ENCODE measurements at places on chromosomes 1 and 21.

- DNase-seq, result no peak
Observed at GRCh38 chr1:40841602-40842001, 20.6 kb downstream of the CITED4 start.

GRCh38 chr1:232613752-232614381, 16.1 kb downstream of the SIPA1L2 start:
- no peak for DNase-seq

- no peak for DNase-seq
Observed at GRCh38 chr1:230140221-230141020, 73.4 kb downstream of the GALNT2 start.

DNA sequence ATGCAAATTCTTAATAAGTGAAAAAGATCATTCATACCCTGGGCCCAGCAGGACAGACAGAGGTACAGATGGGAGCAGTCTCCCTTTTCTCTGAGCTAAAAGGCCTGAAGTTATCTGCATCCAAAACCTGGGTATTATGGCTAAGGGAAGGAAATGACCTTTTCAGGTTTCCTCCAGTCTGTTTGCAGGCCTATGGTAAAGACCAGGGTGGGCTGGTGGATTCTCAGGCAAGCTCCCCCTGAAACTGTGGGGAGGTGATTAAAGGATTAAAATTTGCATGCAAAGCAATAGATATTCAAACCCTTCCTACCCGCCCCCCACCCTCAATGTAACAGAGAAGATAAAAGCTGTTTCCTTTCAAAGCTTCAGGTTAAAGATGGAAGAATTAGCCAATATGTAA, 471.8 kb upstream of the RUNX1 start:
- DNase-seq, result no peak

GRCh38 chr1:237953238-237953637, 62.5 kb upstream of the ZP4 start:
- DNase-seq, result no peak

- no peak for DNase-seq
Observed at GRCh38 chr1:152697701-152698600, at the start of gene LCE2A. TSS of gene LCE2A (plus strand) at chr1:152698345. CDS start at chr1:152698902, 557 bp downstream.

GRCh38 chr1:98546319-98546718, 115.2 kb upstream of the SNX7 start:
- no peak for DNase-seq

DNA sequence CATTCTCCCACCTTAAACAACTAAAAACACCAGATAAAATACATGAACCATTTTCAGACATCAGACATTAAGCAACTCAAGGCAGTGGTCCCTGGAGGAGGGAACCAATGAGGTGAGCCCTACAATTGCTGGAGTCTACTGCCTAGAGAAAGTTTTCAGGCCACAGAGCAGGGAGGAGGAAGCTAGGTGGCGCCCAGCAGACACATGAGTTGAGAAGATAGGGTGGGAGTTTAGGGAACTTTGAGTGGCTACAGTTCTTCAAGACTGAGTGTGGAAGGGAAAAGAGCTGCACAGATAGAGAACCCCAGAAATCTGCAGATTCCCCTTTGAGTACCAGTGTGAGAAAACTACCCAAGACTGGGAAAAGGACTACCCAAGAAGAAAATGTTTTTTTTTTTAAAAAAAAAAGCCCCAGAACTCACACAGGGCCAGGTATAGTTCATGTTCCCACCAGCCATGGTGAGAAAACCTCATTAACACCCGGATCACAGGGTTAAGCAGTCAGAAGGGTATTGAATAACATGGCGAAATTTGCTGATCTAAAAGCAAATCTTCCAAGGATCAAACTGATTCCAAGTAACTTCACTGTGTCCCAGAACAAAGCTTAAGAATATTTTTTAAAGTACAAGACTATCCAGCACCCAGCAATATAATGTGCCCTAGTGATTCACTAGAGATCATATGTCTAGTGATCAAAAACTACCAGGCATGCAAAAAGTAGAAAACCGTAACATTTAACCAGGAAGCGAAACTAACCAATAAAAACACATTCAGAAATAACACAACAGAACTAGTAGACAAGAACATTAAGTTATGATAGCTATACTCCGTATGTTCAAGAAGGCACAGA, 12.0 kb downstream of the ALDH9A1 start:
- DNase-seq, result no peak

DNA sequence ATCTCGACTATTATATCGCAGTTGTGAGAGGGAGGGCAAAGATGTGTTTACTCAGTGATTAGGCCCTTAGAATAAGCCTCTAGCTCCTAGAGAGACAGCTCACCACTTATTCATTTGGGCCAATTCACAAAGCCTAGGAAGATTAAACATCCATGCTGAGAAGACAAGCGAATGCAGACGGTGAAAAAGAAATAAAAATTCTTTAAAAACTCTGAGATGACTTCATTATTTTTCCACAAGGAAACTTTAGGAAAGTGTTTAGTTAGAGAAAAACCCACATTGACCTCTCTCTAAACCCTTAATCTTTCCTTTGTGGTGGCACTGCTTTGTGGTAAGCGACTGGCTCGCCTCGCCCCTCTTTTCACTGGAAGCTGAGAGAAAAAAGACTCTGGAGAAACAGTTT, 146.8 kb upstream of the DMRTA2 start:
- DNase-seq, result no peak

DNA sequence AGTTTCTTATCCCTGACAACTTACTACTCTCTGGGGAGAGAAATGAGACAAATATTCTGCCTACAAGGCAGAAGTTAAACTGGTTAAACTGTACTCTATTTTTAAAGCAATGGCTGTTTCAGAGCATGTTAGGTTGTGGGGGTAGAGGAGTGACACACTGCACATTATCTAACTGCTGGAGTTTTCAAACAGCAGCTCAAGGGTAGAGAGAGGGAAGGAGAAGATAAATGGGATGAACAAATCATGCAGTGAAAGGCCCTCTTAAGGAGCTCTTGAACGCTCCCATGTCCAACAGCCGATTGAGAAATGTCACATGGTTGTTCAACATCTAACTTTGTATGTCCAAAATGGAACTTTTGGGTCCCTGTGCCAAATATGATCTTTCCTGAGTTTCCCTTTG, 14.0 kb upstream of the IFI44L start:
- no peak for DNase-seq

GRCh38 chr1:191414981-191415640, 743.2 kb upstream of the RGS18 start:
- DNase-seq, result no peak

DNA sequence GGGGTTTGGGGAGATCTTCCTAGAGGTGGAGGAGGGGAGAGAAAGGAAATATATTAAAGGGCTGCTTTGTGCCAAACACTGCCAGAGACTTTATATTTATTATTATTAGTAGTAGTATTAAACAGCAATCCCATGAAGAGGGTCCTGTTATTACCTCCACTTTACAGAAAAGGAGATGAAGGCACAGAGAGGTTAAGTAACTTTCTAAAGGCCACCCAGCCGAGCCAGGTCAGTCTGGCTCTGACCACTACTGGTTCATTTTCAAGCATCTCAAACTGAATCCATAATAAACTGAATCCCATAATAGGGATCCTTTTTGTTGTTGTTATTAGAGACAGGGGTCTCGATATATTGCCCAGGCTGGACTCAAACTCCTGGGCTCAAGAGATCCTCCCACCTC, 12.6 kb downstream of the NCMAP start:
- DNase-seq, result no peak

DNA sequence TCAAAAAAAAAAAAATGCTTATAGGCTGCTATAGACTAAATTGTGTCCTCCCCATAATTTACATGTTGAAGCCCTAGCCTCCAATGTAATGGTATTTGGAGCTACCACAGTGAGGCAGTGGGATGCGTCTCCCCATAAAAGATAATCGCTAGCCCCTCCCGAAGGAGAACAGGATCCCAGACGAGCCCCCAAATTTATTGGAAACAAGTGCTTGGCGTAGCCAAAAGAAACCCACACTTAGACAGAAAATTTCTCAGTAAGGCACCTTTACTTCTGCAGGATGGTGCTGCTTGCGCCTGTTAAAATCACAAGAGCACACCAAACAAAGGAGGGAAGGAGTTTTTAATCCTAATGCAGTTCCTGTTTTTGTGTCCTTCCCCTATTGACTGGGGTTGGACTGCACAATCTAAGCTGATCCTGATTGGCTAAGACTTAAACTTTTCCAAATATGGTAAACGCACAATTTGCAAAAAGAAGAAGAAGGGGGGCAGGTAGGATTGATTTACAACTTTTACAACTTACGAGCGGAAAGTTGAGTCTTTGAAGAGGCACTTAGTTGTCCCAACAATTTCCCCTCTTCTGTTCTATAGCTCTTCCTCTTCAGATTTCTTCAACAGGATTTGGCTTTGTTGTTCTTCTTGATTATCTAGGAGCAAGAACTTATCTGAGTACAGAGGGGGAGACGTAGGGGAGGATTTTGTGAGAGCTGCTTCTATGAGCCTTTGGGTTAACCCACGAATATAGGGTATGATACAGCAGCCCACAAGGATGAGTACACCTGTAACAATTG, 3.0 kb upstream of the IPP start:
- no peak for DNase-seq

- no peak for DNase-seq
Observed at GRCh38 chr1:89149229-89149628, 23.3 kb upstream of the GBP2 start.

- no peak for DNase-seq
Observed at GRCh38 chr1:64417803-64418202, 52.1 kb upstream of the CACHD1 start.

GRCh38 chr1:14689996-14690615, 91.6 kb downstream of the KAZN start:
- no peak for DNase-seq

GRCh38 chr1:42999308-42999707, 40.6 kb upstream of the SLC2A1 start:
- DNase-seq, result no peak

GRCh38 chr21:29168891-29169315, 38.5 kb downstream of the MAP3K7CL start:
- DNase-seq, result no peak

- no peak for DNase-seq
Observed at GRCh38 chr1:164630626-164631396, 71.8 kb downstream of the PBX1 start.

DNA sequence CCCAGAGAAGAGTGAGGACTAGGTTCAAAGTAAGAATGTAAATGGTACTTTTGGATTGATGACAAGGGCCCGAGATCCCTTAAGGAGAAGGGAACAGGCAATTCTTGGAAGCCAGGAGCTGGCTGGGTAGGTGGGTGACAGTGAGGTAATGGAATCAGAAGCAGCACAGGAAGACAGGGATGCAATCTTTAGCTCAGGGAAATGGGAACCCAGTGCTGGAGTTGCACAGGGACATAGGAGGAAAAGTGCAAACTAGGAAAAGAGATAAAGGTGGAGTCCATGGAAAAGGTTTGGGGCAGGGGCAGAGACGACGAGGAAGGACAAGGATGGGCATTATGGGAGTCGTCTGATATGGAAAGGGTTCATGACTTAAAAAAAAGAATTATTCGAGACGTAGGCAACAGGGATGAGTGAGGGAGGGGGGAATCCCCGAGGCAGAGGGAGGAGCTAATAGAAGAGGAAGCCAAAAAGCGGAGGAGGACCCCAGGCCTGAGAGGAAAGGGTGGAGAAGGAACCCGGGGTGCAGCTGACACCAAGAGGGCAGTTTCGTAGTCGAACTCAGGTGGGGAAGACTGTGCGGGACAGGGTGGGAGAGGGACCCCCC, 495 bp downstream of the PI4KB start:
- DNase-seq, result no peak

- peak; percentile 23 for DNase-seq
Observed at GRCh38 chr1:43934101-43934985, 742 bp downstream of the ARTN start.

GRCh38 chr1:14781811-14782210, 183.3 kb downstream of the KAZN start:
- DNase-seq, result no peak

DNA sequence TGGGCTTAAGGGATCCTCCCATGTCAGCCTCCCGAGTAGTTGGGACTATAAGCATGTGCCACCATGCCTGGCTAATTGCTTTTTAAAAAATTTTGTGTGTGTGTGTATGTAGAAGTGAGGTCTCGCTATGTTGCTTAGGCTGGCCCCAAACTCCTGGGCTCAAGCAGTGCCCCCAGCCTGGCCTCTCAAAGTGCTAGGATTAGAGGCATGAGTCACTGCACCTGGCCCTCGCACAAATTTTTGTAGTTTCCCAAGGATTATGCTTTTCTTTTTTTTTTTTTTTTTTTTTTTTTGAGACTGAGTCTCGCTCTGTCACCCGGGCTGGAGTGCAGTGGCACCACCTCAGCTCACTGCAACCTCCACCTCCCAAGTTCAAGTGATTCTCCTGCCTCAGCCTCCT, 144.4 kb upstream of the HNRNPU start:
- no peak for DNase-seq

GRCh38 chr1:178946416-178946815, 75.5 kb upstream of the ANGPTL1 start:
- DNase-seq, result no peak

GRCh38 chr21:41251961-41252642, 64.5 kb upstream of the FAM3B start:
- no peak for DNase-seq

DNA sequence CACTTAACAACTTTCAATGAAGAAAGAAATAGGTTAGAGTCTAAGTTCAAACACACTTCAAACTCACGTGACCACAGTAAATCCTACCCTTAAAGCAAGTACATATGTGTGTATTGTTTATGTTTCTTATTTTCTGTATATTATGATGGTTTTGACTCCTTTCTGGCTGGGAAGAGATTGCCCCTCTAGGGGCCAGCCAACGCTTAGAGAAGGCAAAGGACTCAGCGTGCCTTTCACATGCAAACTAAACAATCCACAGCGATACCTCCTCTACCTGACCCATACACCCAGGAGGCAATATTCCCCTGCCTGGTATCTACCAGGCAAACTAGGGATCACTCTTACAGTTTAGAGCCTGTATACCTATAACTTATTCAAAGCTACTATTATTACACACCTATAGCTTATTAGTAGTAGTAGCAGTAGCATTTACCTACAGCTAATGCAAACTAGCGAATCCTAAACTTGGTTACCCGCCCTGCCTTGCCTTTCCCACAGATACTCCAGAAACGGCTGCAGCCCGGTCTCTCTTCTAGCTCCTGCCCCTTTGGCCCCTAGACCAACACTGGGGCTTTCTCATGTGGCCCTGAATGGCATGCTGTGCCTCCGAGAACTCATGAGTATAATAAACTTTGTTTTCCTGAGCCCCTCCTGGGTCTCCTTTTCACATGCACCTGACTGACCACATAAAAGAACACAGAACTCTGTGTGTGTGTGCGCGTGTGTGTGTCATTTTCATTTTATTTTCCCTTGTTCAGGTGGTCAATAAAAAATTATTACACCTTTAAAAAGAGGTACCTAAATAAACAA, 14.0 kb downstream of the NRIP1 start:
- no peak for DNase-seq

GRCh38 chr1:212346601-212347000, 61.4 kb downstream of the PPP2R5A start:
- DNase-seq, result no peak

All from activated T-helper 9 cell treated with anti-CD3 and anti-CD28 coated beads, Interleukin-2, amount 50 U/mL, for 16 hours (primary cell).